NCI-H1417 treated with DMSO at 0.1 percent for 48 hours (cell line): ENCODE measurements at places on chromosomes 2 and 18.

GRCh38 chr2:138626148-138626547, 124.6 kb downstream of the SPOPL start:
- DNase-seq, result no peak

GRCh38 chr2:238069021-238069709, 8.4 kb downstream of the SCLY start:
- DNase-seq, result no peak

- no peak for DNase-seq
Observed at GRCh38 chr18:29586210-29586609, 1409.3 kb upstream of the CDH2 start.

DNA sequence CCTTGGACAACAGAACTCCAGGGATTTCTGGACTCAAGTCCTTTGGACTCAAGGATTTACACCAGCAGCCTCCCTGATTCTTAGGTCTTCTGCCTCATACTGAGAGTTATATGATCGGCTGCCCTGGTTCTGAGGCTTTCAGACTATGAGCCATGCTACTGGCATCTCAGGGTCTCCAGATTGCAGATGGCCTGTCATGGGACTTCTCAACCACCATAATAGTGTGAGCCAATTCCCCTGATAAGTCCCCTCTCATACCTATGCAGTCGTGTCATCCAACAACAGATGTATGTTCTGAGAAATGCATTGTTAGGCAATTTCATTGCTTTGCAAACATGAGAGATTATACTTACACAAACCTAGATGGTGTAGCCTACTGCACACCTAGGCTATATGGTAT, 61.4 kb upstream of the MSTN start:
- DNase-seq, result no peak

DNA sequence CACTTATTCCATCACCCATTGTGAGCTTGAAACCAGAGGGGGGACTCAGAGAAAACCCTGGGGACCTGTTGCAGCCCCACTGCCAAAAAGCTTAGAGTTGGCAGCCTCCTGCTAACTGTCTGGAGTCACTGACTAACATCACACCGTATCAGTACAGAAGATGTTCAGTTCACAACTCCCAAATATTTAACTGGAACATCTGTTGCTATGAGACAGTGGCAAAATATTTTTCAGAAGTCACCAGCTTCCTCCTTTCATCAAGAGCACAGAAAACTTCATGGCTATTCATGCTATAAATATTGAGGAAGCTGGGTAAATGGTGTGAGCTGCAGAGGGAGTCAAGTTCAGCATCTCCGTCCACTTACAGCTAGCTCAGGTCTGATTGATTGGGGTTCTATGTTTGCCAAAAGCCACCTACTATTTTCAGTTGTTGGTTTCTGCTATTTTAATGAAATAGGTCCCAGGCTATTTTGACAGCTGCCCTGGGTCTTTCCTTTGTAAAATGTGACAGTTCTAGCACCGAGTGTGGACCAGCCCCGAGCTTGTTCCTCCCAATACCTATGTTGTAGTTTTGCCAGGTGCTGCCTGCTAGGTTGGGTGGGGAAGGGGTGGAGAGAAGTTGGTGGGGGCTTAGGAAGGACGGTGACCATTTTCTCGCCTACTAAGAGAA, 9.8 kb downstream of the TUBB6 start:
- no peak for DNase-seq

DNA sequence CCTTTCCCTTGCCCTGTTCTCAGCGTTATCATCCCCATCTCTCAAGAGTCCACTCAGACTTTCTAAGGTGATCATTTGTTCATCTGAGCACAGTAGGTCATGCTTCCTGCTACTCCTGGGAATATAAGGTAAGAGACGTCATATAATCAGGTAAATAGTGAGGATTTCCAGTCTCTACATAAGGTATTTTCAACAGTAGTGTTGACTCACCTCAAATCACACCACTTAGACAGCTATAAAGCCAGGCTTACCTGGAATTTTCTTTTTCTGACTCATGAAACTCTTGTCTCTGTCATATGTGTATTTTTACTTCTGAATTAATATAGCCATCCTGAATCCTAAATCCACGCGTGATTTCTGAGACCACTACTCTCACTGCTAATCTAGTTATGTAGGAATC, 443.2 kb downstream of the ARHGAP15 start:
- DNase-seq, result no peak

DNA sequence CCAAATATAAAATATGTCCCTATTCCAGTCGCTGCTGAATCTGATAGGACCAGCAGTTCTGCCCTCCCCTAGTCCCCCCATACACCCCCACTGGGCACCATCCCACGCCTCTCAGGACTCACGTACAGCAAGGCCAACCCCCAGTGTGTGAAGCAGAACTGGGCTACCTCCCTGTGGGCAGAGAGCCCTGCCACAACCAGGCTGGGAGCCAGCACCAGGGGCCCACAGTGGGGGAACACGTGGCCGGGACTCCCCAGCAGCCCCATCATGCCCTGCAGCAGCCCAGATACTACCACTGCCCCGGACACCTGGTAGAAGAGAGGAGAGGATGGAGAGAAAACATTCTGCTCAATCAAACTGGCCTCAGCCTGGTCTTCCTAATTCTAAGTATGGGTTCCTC, 1.3 kb downstream of the SLC23A3 start:
- DNase-seq, result no peak

DNA sequence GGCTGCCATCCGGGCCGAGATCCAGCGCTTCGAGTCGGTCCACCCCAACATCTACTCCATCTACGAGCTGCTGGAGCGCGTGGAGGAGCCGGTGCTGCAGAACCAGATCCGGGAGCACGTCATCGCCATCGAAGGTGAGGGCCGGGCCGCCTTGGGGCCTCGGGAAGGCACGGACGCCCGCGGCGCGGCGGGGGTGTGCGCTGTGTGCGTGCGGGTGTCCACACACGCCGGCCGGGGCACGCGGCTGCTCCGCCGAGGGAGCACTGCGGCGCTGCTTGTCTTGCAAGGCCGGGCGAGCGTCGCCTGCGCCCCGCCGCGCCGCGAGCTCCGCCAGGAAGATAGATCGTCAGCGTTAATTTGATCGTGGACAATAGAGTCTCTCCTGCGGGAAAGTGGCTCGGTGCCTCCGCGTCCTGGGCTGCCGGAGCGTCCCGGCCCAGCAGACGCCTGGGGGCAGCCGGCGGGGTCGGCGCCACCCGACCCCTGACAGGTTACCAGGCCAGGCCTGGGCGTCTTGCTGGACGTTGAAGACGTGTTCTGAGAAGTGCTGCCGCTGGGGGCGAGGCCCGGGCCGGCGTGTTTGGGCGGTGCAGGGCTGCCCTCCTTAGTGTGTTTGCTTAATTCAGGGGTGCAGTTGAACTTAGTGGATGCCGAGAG, 1.0 kb downstream of the AGAP1 start:
- DNase-seq, result no peak

DNA sequence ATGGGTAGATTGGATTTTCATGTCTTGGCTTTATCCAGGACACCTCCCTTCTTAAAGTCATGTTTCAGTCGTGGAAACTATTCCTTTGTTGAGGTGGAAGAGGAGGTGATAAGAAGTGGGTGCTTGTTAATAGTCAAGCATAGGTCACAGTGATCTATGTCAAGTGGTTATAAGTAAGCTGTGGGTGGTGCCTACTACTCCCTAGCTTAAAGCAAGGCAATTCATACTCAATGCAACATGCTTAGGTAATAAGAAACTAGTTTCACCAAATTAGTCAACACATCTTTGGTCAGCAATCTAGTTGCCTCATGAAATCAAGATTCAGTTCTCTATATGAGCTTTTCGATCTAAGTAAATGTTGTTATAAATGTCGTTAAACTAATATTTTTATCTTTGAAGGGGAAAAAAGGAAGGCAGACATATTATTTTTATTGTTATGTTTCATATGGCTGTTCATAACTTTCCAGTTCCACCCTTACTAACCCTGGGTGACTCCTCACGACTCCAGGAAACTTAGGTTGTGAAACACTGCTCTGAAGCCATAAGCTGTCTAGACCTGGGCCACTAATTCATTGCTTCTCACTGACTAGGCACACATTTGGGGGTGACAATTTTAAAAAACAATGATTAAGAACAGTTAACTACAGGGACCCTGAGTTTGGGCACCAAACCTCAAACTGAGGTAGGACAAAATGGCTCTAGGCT, 5.8 kb upstream of the ABCB11 start:
- no peak for DNase-seq
